ENCODE measurements at places on chromosomes 3 and 15.

DNA sequence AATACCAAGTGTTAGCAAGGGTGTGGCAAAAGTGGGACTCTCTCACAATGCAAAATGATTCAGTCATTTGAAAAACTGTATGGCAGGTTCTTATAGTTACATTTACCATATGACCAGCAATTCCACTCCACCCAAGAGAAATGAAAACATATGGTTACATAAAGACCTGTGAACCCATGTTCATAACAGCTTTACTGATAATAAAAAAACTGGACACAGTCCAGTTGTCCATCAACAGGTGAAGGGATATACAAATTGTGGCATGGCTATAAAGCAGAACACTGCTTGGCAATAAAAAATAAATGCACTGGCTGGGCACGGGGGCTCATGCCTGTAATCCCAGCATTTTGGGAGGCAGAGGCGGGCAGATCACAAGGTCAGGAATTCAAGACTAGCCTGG is 30.8 kb downstream of the RAD18 start:
- no peak for DNase-seq

- DNase-seq, result no peak
These were observed 138.5 kb downstream of the CLSTN2 start for GRCh38 chr3:140073278-140074045.

- DNase-seq, result no peak
These were observed 35.4 kb upstream of the TSC22D2 start for GRCh38 chr3:150372722-150373121.

- no peak for DNase-seq
These were observed 105.3 kb upstream of the ZPLD1 start for GRCh38 chr3:102329561-102329960.

- no peak for DNase-seq
These were observed 9.3 kb upstream of the TARS3 start for GRCh38 chr15:101733545-101733944.

DNA sequence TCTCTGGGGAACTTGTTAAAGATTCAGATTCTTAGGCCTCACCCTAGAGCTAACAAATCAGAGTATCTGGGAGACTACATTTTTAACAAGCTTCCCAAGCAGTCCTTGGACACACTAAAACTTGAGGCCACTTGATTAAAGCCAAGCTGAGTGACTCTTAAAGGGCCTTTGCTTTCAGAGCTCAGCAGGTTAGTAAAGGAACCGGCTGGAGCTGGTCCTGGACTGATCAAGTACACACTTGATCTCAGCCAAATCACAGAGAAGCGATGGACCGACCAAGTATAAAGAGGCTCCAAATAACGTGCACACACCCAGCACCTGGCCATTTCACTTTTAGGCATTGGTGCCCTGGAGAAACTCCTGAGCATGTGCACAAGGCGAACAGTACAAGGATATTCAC is 12.9 kb upstream of the TM6SF1 start:
- DNase-seq, result no peak

DNA sequence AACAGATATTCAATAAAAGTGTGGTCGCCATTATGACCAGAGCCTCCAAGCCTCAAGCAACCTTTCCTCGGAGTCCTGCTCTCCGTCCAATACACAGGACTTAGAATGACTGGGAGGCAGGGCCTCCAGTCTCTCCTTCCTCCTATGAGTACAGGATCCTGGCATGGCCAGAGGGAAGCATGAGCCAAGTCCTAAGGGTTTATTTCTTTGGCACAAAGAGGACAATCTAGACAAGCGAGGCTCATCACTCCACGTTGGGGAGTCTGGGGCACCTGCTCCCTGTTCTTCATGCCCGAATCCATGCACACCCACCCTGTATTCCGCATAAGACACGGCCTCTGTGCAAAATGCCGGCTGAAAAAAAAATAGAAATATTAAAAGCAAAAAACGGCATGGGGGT is 6.8 kb downstream of the PRRT3 start:
- no peak for DNase-seq

GRCh38 chr3:50182533-50183099 is 8.8 kb upstream of the GNAT1 start:
- no peak for DNase-seq

GRCh38 chr15:51736751-51737521 is 519 bp downstream of the LYSMD2 start:
- peak; percentile 31 for DNase-seq

DNA sequence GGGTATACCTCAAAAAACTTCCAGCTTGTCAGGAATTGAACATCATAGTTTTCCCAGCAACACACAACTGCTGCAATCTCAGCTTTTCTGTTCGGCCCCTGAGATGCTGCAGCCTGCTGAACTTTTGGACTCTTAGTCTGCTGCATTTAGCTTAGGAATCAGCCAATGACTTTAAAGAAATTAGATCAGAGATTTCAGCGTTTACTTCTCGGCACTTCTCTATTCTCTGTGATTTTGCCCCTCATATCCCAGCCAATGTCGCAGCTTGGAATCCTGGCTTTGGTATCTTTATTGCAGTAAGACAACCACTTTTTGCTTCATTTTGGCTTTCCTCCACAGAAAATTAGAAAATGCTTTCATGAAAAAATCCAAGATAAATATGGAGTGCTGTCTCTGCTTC is 86.3 kb upstream of the MCTP2 start:
- no peak for DNase-seq

DNA sequence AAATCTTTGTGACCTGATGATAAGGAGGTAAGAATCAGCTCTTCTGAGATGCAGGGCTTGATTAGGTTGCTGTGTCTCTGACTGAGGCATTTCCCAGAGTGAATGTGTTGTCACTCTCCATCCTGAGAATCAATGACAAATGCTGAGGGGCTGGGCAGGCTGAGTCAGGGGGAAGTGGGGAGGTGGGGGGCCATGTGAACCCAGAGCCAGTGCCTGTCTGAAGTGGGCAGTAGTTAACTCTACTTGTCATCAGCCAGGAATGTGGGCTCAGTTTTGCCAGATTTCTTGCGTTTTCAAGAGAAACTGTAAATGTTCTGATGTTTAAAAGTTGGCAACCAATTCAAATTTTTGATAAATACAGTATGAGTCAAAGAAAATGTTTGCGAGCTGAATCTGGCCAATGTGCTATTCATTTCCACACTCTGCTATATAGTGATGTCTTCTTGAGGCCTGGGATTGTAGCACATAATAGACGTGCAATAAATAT is 3.1 kb upstream of the BNC1 start:
- no peak for DNase-seq

- no peak for DNase-seq
These were observed 222.7 kb downstream of the EFHB start for GRCh38 chr3:19711160-19711782.

DNA sequence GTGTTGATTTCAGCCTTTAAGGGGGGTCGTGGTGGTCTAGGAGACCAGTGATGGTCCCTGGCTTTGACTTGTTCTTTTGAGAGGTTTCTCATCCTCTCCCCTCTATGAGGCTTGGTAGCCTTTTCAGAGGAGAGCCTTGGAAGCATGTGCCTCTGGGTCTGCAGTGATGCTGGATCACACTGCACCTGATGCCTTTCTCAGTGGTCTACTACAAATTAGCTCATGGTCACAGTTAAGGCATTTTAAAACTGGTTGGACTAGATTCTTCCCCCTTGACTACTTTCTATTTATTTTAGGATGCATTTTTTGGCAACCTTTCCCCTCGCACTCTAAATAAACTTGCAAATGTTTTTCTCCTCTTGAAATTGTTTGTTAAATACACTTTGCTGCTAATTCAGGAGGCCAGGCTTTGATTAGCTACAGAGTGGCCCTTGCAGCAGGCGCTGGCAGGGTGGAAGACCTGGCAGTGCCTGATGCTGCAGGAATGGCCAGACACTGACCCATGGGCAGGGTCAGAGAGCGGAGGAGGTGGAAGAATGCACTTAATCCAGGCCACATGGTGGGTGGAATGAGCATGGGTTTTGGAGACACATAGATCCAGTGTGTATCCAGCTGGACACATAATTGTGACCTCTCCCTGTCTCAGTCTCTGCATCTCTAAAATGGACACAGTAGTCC is 318.8 kb upstream of the CTDSPL start:
- no peak for DNase-seq

DNA sequence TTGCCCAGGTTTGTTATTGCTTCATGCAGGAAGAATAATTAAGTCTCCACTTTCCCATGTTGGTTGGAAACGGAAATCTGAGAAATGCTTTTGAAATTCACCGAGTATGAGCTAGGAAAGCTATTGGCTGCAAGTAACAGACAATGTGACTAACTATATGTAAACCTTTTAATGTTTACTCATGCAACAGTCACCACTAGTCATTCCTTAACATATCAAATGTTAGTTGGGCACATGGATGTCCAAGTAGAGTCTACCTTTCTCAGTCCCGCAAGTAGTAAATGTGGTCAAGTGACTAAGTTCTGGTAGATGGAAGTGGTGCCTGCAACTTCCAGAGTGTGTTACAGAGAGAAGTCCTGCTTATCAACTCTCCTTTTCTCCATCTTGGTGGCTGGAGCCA is 52.5 kb downstream of the KLF15 start:
- no peak for DNase-seq

GRCh38 chr3:19392150-19392549 is 243.8 kb downstream of the KCNH8 start:
- DNase-seq, result no peak

DNA sequence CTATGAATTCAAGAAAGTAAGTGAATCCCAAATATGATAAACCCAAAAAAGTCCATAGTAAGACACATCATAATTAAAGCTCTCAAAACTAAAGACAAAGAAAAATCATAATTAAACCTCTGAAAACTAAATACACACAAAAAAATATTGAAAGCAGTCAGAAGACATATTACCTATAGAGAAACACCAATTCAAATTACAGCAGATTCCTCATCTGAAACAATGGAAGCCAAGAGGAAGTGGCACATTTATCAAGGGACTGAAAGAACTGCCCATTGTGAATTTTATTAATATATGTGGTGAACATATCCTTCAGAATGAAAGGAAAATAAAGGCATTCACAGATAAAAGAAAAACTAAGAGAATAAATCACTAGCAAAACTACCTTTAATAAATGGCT is 128.2 kb downstream of the SCAPER start:
- DNase-seq, result no peak

DNA sequence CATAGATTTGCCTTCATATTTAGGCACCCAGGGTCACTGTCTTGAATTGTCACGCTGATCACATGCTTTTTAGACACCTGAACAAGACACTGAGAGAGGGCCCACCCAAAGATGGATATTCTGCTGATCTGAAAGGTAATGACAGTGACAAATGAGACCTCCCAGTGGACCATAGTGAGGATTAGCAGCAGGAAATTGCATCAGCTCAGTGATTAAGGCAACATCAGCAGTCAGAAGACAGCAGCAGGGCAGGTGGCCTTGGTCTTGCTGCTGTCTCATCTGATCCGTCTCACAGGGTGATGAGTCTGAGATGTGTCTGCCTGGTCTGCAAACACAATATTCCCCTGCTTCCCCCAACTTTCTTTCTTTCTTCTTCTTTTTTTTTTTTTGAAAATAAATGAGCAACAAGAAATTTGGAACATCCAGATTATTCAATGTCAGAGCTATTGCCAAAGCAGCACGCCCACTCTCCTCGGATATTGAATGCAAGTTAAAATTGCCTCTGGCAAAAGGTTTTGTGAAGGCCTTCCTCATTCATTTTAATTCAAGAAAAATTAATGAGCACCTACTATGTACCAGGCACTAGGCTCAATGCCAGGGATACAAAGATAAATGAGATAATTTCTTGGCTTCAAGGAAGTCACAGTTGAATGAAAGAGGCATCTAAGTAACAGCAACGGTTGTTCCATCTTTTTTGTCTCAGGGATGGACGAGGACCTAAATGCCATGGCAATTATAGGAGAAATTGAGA is 14.1 kb downstream of the OTOL1 start:
- DNase-seq, result no peak

DNA sequence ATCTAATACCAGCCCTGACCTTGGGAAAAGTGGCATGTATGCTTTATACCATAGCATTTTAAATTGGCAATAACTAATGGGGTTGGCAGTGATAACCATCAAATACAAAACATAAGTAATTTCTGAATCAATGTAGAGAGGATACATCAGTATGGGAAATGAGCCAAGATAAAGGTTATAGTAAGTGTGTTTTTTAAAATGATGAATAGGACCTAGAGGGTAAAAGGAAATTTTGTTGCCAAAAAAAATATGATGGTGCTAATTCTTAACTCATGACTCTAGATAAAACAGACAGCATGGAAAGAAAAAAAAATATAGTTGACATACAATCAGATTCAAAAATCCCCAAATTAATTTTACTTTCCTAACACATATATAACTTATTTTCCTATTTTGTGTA is 75.4 kb upstream of the ROBO1 start:
- DNase-seq, result no peak

- no peak for DNase-seq
These were observed 29.4 kb upstream of the CCR4 start for GRCh38 chr3:32922078-32922477.

All from hindlimb muscle (tissue), 1 donor.